ENCODE measurements at places on chromosomes 3 and 15.
A peak's percentile ranks its signal among the peaks of the same experiment; 100 is the strongest.

DNA sequence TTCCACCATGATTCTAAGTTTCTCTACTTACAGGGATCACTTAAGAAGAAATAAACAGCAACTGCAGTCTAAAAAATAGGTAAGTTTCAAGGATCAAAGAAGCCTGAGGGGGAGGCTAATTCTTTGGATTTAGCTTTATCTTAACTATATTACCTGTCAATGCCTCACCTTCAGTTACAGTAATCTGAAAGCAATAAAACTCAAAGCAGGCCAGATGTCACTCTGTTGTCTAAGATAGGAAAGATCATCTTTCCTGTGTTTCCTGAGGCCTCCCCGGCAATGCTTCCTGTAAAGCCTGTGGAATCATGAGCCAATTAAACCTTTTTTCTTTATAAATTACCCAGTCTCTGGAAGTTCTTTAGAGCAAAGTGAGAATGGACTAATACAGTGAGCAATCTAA, 60.2 kb downstream of the NPTN start:
- no peak for DNase-seq

DNA sequence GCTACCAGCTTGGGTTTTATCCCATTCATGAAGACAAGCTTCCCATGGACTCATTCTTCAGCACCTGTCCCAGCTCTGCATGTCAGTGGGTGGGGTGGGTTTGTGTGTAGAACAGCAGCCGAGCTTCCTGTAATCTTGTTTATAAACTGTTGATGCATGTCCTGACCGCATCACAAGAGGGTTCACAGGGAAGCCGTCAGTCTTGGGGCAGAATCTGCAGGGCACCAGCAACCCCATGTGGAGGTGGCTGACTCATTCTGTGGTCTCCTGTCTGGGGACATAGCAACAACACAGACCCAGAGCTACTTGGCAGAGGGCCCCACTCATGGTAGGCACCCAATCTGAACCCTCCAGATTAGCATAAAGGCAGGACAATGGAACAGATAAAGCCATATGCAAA, 35.6 kb downstream of the DAPK2 start:
- DNase-seq, result peak; percentile 49

- no peak for DNase-seq
These were observed 94.1 kb downstream of the HMG20A start for GRCh38 chr15:77514641-77515402.

GRCh38 chr3:14907043-14907966, 40.1 kb upstream of the NR2C2 start:
- no peak for DNase-seq

- no peak for DNase-seq
These were observed 556.1 kb downstream of the FGF12 start for GRCh38 chr3:192171213-192171612.

DNA sequence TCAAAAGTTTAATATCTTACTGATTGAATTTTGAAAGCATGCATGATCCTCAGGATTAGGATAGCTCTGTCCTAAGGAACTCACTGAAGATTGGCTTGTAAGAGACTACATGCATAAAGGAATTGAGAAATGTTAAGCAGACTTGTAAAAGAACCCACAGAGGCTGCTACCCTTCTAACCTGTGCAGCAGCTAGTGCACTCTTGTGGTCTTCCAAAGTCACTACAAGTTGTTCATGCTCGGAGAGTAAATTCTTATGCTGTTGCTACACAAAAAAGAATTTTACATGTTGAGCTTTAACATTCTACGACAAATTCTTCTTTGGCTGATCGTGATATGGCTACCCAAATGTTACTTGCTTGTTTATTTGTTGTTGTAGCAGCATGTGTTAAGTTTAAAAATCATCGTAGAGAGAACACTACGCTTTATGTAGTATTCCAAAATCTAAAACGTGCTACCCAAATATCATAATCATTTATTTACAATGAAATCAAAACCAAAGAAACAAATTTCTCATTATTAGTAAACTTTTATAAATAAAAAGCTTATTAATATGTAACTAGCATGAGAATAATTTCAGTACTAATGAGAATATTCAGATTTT, 55.0 kb downstream of the GOLIM4 start:
- DNase-seq, result no peak

DNA sequence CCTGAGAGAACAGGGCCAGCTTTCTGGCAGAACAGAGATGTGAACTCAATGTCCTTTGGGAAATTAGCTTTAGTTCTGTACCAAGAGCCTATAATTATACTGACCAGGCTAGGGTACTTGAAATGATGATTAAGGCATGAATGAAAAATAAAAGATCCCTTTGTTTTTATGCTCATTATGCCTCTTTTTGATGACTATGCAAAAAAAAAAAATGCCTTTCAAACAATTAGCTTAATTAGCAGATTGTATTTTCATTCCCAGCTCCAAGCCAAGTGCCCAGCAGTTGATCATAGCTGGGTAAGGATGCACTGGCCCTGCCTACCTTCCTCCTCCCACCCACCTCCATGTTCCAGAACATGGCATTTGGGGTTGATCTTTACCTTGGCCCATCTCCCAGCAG, 56.8 kb downstream of the LYZL4 start:
- no peak for DNase-seq

GRCh38 chr3:78645628-78646310, 1122.0 kb downstream of the ROBO1 start:
- DNase-seq, result no peak

Data from activated CD8-positive, alpha-beta memory T cell treated with anti-CD3 and anti-CD28 coated beads for 48 hours (primary cell).